ENCODE measurements at places on chromosomes 3 and 15.

- no peak overlapping the region for H3K27ac ChIP-seq
- H3K27me3 ChIP-seq = no peaks in the 10 kb centered on the region
- no peak overlapping the region for H3K4me3 ChIP-seq
- H3K4me1 ChIP-seq = peaks cover 6% of the 10 kb centered on the region
These were observed 19.7 kb downstream of the CEMIP start for GRCh38 chr15:80798911-80799310.

- DNase-seq = no peak
- H3K4me1 ChIP-seq = no peaks in the 10 kb centered on the region
- no peak overlapping the region for H3K4me3 ChIP-seq
- no peaks in the 10 kb centered on the region for H3K27me3 ChIP-seq
- no peaks in the 10 kb centered on the region for H3K36me3 ChIP-seq
These were observed 87.4 kb upstream of the GSK3B start for GRCh38 chr3:120181632-120182031.

DNA sequence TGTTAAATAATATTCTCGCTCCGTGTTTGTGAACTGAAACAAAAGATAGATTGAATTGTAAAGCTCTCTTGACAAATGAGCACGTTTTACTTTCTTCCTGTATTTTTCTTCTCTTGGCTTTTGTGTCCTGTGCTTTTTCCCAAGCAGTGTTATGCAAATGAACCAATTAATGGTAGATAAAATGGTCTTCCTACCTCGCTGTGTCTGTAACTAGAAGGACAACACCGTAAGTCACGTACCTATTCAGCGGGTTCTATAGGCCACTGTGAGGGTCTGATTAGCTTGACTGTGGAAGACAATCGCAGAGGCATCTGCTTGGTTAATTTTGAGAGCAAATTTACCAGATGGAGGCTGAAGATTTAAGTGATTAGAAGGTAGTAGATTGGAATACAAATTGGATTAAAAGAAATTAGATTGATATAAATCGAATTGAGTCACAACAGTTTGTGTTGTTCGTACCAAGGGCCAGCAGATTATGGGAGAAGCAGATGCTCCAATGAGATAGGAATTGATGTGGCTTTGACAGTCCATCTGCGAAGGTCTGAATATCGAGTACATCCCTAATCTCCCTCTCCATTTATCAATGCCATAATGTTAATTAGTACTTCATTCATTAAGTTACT, 40.2 kb downstream of the ROBO2 start:
- H3K4me1 ChIP-seq = no peaks in the 10 kb centered on the region
- no peaks in the 10 kb centered on the region for H3K36me3 ChIP-seq
- H3K4me3 ChIP-seq = no peak overlapping the region
- H3K27ac ChIP-seq = no peak overlapping the region
- DNase-seq = no peak

DNA sequence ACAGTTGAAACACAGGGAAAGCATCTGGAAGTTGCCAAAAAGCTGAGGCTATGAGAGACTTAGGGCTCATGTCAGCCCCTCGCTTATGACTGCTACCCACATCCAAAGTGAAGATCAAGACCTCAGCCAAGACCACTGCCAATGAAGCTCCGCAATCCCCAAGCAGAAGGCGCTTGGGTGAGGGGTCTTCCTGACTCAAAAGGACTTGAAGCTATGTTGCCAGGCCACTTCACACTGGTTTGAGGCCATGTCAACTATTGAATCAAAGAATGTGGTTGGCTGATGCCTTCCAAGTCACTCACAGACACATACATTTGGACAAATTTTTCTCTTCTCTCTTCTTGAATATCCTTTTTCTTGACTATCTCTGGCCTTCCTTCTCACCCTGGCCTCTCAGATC, 928 bp upstream of the CCR4 start:
- DNase-seq = no peak
- H3K27me3 ChIP-seq = no peaks in the 10 kb centered on the region
- H3K4me1 ChIP-seq = peaks cover 21% of the 10 kb centered on the region
- no peak overlapping the region for H3K4me3 ChIP-seq

- H3K4me1 ChIP-seq = no peaks in the 10 kb centered on the region
- H3K27me3 ChIP-seq = peaks cover 9% of the 10 kb centered on the region
- DNase-seq = peak; percentile 14
- H3K36me3 ChIP-seq = no peaks in the 10 kb centered on the region
- H3K4me3 ChIP-seq = peak within 1 kb of the TSS; percentile 43
These were observed at the start of gene ITGB5 for GRCh38 chr3:124887177-124887931. ITGB5 (minus strand) TSS chr3:124887365; CDS start chr3:124887000, 365 bp downstream.

DNA sequence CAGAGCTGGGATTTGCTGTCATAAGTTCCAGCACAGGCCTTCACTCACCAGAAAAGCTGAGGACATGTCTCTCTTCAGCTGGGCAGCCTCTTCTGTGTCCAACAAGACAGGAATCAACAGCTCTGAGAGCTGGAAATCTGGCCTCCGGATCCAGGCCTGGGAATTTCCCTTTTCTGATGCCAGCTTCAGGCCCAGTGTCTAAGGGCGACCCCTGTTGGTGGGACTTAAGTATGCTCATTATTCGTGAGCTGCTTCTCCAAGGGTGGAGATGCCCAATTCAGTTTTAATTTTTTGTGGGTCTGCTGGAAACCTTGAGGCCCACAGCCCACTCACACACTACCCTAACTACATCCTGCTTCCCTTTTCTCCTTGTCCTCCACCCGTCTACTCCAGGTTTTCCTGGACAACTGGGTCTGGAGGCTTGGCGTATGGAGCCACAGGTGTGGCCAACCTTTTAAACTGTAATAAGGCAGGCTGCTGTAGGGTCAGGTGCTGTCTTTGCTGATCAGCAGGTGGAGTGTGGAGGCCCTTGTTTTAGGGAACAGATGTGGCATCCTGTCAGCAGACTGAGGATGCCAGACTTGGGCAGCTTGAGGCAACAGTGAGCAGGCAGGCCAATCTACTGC, 2.6 kb upstream of the CEMIP start:
- no peak overlapping the region for H3K27ac ChIP-seq
- peaks cover 24% of the 10 kb centered on the region for H3K27me3 ChIP-seq
- peak; percentile 47 for DNase-seq
- H3K4me1 ChIP-seq = no peaks in the 10 kb centered on the region
- H3K36me3 ChIP-seq = no peaks in the 10 kb centered on the region
- no peak overlapping the region for H3K4me3 ChIP-seq

All from CD8-positive, alpha-beta memory T cell (primary cell).